ENCODE measurements at places on chromosomes 2 and 18. TPM values are rescaled to one million over a fixed set of nuclear protein-coding genes. Genes with fewer than 3 reads are reported as not detected.

Gene SERPINB3
- polyA plus RNA-seq: 0.37 TPM

Gene PDCD1
- 0.49 TPM for polyA plus RNA-seq

Gene CD226
- polyA plus RNA-seq: 0.28 TPM

Gene MOGAT1
- polyA plus RNA-seq: not detected

Gene WIPF1
- 11.7 TPM for polyA plus RNA-seq

Gene VWA3B
- polyA plus RNA-seq: not detected

Gene NPAS2
- polyA plus RNA-seq: 8.4 TPM

Gene IL1B
- polyA plus RNA-seq: 0.56 TPM

Gene TANC1
- polyA plus RNA-seq: 9.2 TPM

Gene HOXD1
- 4.3 TPM for polyA plus RNA-seq

Gene LPIN1
- 11.8 TPM for polyA plus RNA-seq

GRCh38 chr18:26457611-26458353 is 90.6 kb downstream of the KCTD1 start:
- peak; percentile 63 for DNase-seq

GRCh38 chr2:119818792-119819191 is 59.1 kb downstream of the PTPN4 start:
- DNase-seq: no peak

DNA sequence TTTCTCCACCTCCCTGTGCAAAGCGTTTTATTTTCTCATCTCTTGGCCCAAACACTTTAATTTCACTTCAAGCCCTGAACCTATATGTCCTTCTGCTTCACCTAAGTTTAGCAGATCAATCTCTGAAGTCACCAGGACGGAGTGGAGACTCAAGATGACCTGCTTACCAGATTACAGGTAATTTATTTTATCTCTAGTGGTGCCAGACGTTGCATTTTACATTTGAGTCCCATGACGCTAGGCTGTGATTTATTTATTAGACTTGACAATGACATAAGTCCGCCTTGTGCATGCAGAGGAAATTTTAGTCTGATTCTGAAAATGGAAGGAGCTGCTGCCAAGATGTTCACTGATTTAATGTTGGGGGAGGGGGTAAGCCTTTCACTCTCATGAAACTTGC is 73.9 kb downstream of the MRO start:
- no peak for DNase-seq

GRCh38 chr2:112579241-112579640 is 5.2 kb upstream of the CHCHD5 start:
- DNase-seq: no peak

GRCh38 chr2:26583381-26583911 is 57.7 kb downstream of the CIB4 start:
- no peak for DNase-seq

- DNase-seq: no peak
Measured at GRCh38 chr18:23538870-23539269, 35.6 kb downstream of the RMC1 start.

DNA sequence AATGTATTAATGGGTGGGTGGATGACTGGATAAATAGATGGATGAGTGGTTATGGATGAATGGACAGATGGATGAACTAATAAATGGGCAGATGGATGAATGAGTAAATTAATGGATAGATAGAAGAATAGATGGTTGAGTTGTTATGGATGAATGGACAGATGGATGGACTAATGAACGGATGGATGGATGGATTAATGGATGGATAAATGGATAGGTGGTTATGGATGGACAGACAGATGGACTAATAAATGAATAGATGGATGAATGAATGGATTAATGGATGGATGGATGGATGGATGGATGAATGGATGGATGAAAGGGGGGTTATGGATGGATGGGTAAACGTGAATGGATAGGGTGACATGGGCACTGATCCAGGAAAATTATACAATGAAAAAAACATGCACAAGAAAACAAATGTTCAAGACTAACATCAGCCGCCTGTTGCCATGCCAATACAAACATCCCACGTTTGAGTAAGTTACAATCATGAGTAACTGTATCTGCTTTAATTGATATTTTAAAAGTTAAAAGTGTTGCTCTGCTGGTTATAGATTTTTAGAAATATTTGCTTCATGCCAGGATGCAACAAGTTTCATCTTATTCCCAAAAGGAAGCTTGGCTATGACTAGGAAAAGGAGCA is 20.8 kb downstream of the PXDN start:
- no peak for DNase-seq

DNA sequence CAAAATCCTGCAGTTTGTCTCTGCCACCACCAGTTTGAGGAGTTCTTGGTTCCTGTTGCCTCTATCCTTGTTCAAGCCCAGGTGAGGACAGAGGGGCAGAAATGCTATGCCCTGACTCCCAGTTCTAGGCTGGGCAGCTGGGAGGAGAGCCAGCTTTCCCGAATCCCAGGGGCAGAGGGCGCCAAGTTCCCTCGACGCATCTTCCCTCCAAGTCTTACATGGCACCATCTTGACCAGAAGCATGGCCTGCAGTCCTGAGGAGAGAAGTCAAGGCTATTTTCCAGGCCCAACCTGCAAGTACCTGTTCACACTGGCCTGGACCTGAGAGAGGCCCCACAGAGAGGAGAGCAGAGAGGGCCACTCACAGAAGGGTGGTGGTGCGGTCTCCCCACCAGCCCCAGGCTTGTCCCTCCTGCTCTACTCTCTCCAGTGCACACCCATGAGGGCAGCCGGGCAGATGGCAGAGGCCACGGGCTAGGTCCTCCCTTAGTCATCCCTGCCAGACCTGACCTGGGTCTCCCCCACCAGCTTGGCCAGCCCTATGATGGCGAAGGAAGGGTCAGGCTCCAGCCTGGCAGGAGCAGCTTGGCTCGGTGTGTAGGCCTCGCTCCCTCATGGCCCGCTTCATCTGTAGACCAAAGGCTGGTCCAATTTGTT is 115.7 kb upstream of the MSTN start:
- DNase-seq: no peak

DNA sequence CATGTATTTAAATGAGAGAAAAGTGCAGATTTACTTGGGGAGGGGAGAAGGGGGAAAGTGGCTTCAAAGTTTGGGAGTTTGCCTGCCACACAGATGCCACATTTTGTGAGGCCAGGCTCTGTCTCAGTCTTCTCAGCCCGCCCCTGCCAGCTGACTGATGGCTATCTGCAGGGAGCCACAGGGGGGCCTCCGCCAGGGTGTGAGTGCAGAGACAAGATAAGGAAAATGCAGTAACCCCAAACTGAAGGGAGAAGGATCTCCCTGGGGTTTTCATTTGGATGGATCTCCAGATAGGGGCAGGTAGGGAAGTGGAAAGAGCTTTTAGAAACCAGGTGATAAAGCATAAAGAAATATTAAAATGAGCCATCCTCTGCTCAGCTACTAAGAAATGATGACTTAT is 128.8 kb downstream of the ZNF521 start:
- no peak for DNase-seq

- DNase-seq: no peak
Measured at GRCh38 chr18:41353777-41354528, 601.1 kb upstream of the PIK3C3 start.

DNA sequence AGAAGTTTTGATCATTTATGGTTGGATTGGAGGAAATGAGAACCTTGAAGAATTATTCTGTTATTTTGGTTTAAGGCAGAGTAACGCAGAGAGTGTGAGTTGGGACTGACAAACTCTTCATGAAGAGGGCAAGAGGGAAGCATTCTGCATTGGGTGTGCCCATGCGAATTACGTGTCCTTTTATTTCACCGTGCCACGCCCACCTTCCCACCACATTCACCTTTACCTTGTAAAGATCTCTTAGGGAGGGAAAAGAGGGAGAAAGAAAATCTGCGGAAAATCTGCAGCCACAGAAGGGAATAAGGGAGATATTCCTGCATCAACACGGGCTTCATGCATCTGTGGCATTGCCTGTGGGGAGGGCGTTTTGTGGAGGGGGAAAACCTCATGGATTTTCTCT is 31.8 kb downstream of the SLC9A4 start:
- no peak for DNase-seq

DNA sequence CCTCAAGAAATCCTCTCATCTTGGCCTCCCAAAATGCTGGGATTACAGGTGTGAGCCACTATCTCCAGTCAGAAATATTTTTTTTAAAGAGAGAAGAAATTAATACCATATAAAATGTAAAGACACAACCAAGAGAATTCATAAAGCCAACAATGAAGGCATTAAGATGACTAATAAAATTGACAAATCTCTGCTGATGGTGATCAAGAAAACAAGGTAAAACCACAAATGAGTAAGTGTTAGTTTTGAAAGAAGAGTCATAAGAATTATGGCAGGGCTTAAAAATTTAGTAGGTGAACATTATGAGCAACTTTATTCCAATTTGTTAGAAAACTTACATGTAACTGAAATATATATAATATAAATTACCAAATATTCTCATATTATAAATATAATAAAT is 752.8 kb upstream of the CELF4 start:
- DNase-seq: no peak

DNA sequence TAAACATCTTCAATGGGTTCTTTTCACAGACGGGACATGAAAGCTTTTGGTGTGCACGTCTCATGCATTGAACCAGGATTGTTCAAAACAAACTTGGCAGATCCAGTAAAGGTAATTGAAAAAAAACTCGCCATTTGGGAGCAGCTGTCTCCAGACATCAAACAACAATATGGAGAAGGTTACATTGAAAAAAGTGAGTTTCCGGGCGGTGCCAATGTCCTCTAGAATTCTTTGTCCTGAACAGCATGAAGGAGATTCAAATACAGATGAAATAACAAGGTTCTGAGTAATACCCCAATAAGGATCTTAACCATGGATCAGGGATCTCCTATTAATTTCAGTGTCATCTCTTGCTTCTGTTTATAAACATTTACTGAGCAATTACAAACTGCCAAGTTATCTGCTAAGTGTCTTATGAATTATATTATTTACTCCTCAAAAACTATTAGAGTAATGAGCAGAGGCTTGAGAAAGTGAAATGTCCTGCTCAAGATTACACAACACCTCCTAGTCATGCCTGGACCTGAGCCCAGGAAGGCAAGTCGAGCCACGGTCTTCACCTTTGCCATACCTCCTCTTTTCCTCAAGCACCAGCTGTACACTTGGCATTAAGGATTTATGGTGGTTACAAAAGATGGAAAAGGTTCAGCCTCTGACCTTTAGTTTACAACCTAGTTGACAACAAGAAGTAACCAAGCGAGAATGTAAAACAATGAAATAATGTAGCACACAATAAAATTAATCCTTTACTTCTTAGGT is 22.6 kb downstream of the DHRS9 start:
- DNase-seq: no peak

DNA sequence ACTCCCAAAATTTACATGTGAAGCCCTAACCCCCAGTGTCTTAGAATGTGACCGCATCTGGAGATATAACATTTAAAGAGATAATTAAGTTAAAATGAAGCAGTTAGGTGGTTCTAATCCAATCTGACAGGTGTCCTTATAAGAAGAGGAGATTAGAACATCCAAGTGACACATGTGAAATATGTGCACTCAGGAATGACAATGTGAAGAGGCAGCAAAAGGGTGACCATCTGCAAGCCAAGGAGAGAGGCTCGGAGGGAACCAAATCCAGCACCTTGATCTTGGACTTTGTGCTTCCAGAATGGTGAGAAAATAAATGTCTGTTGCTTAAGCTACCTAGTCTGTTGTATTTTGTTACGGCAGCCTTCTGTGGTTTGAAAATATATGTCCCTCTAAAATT is 165.4 kb downstream of the FIGN start:
- no peak for DNase-seq

- DNase-seq: no peak
Measured at GRCh38 chr2:197927994-197928393, 123.6 kb downstream of the PLCL1 start.

DNA sequence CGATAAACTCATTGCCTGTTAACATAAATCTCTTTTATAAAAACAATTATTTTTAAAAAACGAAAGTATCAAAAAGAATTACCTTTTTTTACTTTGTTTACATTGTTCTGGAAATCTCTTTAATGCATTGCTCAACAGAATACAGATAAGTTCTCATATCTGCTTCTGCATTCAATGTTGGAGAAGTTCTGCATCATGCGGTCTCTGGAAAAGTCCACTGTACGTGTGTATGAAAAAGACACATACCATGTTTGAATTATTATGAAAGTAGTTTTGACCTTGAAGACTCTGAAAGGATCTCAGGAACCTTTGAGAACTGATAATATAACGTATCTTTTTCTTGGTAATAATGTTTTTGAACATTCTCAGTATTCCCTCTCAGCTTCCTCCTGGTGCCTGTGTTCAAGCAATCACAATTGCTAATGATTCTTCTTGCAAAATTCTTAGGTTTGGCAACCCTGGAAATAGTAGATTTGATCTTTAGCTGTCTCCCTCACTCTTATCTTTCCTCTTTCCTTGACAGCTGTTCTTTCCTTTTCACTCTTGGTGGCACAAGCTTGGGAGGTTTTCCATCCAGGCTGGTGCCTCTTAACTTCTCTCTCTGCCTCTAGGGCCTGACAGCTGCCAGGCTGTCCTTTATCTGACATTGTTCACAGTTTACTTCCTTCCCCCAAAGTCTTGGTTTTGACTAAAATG is 12.4 kb upstream of the IL1R1 start:
- no peak for DNase-seq

DNA sequence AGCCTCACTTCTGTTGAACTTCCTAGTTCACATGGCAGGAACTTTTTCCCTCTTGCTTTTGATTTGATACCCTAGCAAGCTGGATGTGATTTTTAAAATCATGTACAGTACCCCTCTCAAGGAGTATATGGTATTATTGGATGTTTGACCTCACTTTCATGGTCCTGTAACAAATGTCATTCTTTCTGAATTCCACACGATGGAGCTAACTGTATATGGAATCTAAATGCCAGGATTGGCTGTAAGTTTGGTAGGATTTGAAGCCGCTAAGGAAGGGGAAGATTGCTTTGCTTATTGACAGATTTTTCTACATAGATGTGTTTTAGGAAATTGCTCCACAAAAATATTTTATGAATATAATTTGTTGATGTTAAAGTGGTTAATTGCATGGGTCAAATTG is 18.3 kb downstream of the MAIP1 start:
- peak; percentile 47 for DNase-seq

DNA sequence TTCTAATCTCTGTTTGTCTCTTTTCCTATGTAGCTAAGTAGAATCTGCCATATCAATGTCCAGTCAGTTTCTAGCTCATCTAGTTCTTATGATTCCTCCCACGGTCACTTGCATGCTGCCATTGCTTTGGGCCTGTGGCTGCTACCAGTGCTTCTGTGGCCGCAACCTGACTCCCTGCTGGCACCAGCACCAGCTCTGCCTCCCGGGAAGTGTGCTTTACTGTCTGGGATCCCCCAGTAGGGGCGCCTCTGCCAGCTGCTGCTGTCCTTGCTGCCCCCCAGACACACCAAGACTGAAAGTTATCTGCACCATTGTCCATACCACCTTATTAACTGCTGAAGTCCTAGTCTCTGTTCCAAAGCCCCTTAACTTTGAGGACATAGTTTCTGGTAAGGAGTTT is 56.3 kb downstream of the RAPGEF4 start:
- no peak for DNase-seq

GRCh38 chr2:119487434-119488244 is 36.6 kb downstream of the SCTR start:
- peak; percentile 74 for DNase-seq

GRCh38 chr2:70580352-70580751 is 26.7 kb upstream of the TGFA start:
- no peak for DNase-seq

GRCh38 chr2:149587950-149588487 is 444 bp upstream of the MMADHC start:
- no peak for DNase-seq

- DNase-seq: peak; percentile 55
Measured at GRCh38 chr2:172735582-172736423, at the start of gene RAPGEF4. Gene RAPGEF4, plus strand, starts transcription at chr2:172735845. Its CDS starts 139 bp downstream, at chr2:172735984.
